ENCODE measurements at places on chromosomes 5 and 9.

DNA sequence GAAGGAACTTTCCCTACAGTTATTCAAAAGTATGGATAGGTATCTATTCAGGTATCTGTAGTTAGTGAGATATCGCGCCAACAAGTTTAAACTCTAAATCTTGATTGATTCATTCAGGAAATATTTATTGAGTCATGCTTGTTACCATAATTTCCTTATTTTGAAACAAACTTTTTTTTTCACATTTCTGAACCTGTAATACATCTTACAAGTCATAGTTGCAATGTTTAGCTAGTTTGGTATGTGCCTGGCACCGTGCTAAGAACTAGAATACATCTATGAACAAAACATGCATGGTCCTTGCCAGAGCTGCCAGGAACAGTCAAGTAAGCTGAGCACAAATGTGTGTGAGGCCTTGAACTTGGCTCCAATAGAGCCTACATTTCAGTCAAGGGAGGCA lies 226.4 kb downstream of the PCSK5 start:
- DNase-seq, result no peak

GRCh38 chr5:170844651-170845050 lies 17.2 kb upstream of the RANBP17 start:
- no peak for DNase-seq

DNA sequence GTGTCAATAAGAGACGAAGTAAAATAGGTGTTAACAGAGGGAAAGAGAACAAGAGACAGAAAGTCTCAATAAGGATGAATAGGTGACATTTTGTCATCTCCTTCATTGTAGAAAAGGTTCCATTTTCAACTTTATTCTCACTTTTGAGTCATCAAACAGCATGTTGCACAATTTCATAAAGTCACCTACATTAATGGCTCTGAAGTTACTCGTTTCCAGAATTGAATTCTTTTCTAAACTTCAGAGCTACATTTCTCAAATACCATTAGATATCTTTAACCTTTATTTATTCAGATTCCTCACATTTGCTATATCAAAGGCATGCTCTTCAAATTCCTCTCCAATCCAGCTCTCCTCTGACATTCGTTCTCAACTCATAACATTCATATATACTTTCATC lies 13.1 kb downstream of the ADAMTS6 start:
- no peak for DNase-seq

- DNase-seq, result no peak
These were observed 99.2 kb downstream of the UHRF2 start for GRCh38 chr9:6512085-6512657.

- DNase-seq, result no peak
These were observed 121.8 kb downstream of the CAAP1 start for GRCh38 chr9:26770821-26771220.

DNA sequence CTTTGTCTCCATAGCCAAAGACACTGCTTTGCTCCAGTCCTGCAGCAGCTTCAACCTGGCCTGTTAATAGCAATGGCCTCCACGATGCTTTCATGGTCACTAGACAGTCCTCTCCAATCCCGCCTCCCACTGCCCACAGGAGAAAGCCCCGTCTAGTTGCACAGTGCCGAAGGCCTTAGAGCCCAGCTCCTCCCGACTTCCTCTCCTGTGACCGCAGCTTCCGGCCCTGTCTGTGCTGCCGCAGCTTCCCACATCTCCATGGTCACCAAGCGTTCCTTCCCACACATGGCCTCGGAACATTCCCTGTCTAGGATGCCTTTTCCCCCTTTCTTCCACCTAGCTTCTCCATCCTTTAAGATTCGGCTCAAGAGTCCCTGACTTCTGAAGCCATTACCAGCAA lies 23.4 kb downstream of the PCA3 start:
- no peak for DNase-seq

- no peak for DNase-seq
These were observed 31.8 kb downstream of the SEC61B start for GRCh38 chr9:99253772-99254431.

- no peak for DNase-seq
These were observed 231.2 kb downstream of the ARRDC3 start for GRCh38 chr5:91151947-91152346.

- DNase-seq, result no peak
These were observed 583.4 kb downstream of the ACTL7B start for GRCh38 chr9:108272349-108272899.

DNA sequence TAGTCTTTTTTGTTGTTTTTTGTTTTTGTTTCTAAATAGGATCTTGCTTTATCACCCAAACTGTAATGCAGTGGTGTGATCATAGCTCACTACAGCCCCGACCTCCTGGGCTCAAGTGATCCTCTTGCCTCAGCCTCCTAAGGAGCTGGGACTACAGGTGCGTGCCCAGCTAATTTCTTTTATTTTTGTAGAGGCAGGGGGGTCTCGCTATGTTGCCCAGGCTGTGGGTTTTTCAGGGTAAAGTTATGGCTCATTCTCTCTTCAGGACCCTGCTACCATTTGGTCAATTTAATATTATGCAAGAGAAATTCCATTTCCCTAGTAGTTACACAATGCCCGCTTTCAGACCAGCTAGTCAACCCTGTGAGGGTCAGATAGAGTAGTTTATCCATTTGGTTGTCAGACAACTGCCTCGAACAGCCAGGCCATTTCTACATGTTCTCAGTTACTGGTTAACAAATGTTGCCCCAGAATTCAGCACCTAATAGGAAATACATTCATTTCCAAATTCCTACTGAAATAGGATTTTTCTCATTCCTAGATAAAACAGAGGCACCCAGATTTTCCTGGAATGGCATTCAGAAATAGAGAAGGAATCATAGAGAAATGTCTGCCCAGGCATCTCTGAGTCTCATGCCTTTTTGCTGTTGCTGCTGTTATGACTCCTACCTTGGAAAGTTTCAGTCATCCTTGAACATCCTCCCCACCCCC lies 6.4 kb upstream of the GLIS3 start:
- no peak for DNase-seq

DNA sequence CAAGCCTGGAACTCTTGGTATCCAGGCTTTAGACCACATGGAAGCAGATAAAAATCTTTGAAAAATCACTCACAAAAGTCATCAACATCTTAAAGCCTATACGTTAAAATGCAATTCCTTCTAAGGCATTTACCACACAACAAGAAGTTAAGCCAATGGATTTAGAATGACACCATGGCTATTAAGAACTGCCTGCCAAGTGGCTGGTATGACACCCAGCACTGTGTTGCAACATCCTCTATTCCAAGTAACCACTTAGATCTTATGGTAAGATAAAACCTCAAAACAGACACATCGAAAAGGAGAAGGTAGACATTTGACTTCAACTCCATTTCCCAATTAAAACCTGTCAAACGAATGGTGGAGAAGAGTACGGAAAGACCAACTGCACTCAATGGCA lies 344.2 kb upstream of the SLC30A5 start:
- no peak for DNase-seq

DNA sequence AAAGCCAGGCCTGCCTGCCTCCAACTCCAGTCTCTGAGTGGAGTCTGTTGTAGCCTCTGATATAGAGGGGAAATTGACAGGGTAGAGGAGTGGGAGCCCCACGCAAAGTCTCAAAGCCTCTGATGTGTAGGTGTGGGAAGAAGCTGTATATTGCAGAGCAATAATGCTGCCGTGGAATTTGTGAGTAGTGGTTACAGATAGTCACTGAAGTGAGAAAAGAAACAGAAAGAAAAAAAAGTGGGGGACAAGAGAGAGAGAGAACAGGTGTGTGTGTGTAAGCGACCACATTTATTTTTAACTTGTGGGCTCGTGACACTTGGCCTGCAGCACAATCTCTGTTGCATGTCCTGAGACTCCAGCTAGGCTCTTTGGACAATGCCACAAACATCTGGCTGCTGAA lies 227.8 kb downstream of the NSG2 start:
- DNase-seq, result no peak

DNA sequence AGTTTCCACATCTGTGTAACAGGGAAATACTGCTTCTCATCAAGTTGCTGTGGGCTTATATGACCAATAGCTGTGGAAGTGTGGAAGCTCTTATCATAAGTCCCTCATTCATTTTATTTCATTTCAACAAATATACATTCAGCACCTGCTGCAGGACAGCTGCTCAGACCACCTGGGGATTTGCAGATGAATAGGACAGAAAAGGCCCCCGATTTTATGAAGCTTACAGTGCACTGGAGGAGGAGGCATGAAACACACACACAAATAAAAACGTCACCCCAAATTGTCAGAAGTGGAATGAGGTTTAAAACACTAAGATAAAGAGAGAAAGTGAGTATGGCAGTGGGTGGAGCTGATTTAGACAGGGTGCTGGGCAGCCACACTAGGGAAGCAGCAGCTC lies 107.2 kb downstream of the DRD1 start:
- DNase-seq, result no peak

DNA sequence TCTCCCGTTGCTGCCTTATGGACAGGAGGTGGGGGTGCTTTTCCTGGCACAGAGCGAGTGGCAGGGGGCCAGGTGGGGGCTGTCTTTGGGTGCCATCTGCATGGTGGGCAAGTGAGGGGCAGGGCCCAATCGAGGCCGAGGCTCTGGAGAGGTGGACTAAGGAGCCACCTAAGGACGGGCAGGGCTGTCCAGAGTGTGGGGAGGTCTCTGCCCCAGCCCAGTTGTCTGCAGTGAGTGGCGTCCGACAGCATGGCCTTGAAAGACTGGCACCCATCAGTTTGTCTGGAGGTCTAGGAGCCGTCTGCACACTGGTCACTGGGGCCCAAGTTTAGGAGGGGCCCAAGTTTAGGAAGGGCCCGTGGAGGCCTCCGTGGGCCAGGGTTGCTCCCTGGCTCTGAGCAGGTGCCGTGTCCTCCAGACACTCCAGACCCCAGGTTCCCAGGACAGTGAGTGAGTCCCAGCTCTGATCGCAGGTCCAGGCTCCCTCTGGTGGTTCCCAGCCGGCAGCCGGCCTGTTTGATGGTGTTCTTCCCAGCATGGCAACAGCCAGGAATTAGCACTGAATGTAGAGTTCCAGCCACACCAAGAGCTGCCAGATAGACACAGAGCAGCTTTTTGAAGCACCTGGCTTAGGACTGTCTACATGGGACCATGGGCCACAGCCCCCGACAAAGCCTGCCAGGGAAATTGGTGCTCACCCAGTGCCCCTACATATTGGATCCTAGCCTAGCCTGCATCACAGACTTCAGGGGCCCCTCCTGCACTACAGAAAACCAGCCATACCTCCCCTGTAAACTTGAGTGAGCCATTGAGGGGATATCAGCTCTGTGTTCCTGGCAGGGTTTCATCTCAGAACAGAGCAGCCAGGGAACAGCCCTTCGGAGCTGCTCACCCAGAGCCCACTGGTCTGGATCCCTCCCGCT lies 120.9 kb downstream of the WNK2 start:
- DNase-seq, result no peak

GRCh38 chr9:129777769-129778130 lies 24.9 kb upstream of the PTGES start:
- DNase-seq, result no peak

Measured in esophagus squamous epithelium (tissue), 5 donors.